Activated T-helper 9 cell treated with anti-CD3 and anti-CD28 coated beads, Interleukin-2, amount 50 U/mL, for 16 hours (primary cell): ENCODE measurements at places on chromosomes 1 and 21.

- no peak for DNase-seq
These were observed 172.7 kb upstream of the NR5A2 start for GRCh38 chr1:199854686-199855321.

DNA sequence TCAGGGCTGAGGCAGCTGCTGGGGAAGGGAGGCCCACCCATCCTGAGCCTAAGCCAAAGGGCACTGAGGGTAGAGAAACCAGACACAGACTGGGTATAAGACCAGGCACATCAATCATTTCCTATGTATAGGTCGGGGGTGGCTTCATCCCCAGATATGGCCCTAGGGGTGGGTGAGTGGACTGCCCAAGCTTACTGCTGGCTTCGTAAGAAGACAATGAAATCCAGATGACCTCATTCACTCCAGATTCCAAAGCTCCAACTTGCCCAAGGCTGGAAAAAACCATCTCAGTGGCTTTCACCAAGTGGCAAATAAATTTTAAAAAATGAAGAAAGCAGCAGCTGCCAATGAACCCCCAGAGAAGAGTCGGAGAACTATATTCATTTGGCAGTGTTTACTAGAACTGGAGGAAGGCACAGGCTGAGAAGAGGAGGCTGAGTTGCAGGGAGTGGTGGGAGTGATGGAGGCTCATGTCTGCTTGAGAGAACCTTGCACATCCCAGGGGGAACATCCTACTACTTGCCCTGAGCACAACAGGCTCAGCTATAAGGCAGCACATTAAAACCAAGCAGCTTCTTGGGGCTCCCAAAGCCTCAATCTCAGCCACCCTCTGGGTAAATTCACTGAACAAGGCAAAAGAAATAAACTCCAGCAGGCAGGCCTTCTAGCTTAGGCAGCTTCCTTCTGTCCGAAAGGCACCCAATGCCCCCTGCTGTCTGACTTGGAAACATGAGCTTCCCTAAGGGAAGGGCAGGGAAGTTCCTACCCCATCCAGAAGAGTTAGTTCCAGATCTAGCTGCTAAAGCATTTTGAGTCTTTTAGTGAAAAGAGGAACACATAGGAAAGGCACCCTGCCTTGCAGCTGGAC lies 14.1 kb downstream of the PEA15 start:
- DNase-seq, result no peak

DNA sequence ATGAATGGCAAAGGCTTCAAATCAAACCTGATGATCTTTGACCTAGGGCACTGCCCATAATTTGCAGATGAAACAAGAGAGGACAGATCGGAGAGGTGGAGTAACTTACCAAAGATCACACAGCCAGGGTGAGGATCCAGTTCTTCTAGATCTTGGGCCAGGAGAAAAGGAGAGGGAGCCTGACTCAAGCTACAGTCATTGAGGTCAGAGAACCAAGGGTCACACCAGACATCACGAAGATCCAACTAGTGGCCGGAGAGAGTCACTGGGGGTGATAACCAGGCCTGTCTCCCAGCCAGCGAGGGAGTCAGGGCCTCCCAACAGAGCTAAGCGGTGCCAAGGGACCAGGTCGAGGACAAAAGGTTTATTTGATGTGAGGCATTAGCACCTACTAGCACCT lies 115.0 kb downstream of the RIPK4 start:
- DNase-seq, result no peak

DNA sequence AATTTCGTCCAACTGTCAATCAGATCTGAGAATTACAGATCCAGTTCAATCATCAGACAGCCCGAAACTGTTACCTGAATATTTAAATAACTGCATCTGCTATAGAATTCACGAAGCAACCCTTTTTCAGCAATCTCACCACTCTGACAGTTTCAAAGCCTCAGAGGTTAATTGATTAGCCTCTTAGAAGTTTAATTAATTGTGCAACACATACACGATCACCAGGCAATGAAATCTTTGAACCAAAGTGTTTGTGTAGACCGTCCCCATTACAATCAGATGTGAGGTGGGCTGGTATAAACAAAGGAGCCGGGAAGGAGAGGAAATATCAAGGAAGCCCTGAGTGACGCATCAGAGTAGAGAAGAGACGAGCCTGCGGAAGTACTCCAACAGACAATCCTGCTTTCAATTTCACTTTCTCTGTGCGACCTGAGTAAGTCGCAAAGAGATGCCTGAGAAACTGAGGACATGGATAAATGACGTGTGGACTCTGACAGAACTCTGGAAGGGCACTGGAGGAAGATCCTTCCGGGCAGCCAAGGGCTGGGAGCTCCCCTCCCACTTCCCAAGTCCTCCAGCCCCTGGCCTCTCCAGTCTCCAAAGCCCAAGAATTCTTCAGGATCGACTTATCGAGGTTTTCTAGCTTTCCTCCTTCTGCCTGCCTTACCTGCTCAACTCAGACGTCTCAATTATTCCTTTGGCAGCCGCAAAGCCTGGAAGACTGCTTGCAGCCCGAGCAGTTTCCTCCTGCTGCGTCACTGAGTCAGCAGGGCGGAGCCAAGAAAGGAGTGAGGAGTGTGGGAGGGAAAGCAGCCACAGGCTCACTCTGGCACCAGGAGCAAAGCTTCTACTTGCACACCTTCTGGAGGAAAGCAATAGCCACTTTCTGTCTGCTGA lies at the start of gene RNASEL:
RNASEL (minus strand) TSS at position 757 of the 897 bp plus-strand sequence. CDS start 2,450 bp downstream, outside the sequence.
- peak; percentile 41 for DNase-seq

- DNase-seq, result no peak
These were observed 685.7 kb downstream of the ADGRL2 start for GRCh38 chr1:82486468-82486867.

DNA sequence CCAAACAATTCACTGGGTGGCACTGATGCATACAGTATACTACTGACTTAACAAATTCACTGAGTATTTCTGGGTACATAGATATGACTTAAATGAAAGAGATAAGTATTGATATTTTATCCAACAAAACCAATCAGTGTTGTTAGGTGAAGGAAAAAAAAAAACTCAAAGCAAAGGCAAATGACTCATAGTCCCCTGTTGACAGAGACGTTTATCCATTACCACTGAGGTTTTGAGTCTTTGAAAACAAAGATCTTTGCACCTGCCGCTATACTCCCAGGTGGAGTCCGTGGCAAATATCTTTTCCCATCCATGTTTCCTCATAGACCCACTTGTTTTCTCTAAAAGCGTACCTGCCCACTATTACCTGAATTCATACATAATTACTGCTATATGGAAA lies 18.4 kb downstream of the DYNLT5 start:
- no peak for DNase-seq
